ENCODE measurements at places on chromosomes 6 and 20. TPM values are rescaled to one million over a fixed set of nuclear protein-coding genes. Genes with fewer than 3 reads are reported as not detected.

Gene DUSP15
- total RNA-seq = 3.0 TPM

Gene MAS1
- total RNA-seq = not detected

Gene CRISP2
- total RNA-seq = not detected

Gene SNAP25
- 92.5 TPM for total RNA-seq

Gene PCIF1
- total RNA-seq = 14.5 TPM

Gene ANKRD66
- 0.16 TPM for total RNA-seq

All from occipital lobe (tissue), 3 donors.